ENCODE measurements at places on chromosomes 2 and 18.
A peak's percentile ranks its signal among the peaks of the same experiment; 100 is the strongest.

DNA sequence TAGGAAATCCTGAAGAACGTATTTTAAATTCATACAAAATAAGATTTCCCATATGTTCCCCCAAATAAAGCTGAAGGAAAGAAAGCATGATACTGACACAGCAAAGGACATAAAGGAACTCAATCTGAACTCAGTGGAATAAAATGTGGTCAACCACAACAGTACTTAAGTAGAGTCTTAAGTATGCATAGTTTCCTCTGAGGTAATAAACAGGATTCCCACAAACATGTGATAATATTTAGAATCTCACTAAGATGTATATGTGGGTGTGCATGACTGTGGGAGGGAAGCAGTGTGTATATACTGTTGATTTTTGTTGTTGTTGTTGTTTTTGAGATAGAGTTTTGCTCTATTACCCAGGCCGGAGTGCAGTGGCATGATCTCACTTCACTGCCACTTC is 69.3 kb downstream of the NOL10 start:
- DNase-seq: no peak

DNA sequence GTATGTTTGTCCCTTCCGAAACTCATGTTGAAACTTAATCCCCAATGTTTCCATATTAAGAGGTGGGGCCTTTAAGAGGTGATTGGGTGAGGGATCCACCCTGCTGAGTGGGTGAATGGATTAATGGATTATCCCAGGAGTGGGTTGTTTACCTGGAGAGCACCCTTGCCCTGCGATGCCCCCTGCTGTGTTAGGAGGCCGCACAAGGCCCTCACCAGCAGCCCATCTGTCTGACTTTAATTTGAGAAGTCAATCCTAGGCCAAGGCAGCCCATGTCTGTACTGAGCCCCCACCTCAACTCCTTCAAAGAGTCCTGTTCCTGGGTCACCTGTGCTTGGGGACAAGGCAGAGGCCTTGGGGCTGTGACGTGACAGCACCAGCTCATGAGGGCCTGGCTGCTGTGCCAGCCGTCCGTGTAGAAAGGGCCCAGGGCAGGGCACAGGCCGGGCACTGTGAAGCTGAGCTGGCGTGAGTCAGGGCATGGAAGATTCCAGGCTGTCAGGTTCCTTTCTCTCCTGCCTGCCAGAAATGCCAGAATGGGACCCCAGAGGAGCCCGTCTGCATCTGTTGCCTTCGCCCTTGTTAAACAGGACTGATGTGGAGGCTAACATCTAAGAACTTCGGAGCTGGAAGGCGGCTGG is 21.3 kb upstream of the TAF1B start:
- DNase-seq: no peak

GRCh38 chr2:46369783-46370182 is 72.6 kb downstream of the EPAS1 start:
- no peak for DNase-seq

DNA sequence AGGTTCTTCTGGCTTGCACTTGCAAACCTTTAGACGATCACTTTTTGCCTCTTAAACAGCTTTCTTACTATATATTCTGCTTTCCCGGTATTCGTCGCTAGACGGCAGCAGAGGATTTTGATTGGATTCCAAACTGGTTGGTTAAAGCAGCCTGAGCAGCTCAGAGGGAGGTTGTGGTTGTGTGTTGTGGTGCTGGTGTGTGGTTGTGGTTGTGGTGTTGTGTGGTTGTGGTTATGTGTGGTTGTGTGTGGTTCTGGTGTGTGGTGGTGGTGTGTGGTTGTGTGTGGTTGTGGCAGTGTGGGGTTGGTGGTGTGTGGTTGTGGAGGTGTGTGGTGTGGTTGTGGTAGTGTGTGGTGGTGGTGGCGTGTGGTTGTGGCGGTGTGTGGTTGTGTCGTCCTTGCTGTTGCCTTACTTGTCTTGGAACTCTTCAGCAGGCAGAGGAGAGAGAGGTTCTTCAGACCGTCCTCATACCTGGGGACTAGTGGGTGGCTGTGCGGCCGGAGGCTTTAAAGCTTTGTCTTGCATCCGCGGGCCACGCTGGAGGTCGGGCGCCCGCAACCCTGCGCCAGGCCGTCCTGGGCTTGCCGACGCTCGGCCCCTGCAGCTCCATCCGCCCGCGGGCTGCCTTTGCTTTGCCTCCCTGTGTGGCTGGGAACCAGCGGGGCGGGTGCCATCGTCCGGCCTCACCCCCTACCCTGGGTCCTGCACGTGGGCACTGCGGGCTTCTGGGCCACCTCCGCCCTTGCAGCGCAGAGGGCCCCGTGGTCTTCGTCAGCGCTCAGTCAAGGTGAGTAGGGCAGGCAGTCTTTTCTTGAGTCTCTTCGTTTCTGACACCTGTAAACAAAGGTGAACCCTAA is 190.8 kb downstream of the ARHGAP28 start:
- peak; percentile 1 for DNase-seq

Data from stimulated activated CD8-positive, alpha-beta memory T cell treated with anti-CD3 and anti-CD28 coated beads, Interleukin-15, amount 100 ng/mL, for 48 hours (primary cell).